ENCODE measurements at places on chromosomes 2 and 18.

DNA sequence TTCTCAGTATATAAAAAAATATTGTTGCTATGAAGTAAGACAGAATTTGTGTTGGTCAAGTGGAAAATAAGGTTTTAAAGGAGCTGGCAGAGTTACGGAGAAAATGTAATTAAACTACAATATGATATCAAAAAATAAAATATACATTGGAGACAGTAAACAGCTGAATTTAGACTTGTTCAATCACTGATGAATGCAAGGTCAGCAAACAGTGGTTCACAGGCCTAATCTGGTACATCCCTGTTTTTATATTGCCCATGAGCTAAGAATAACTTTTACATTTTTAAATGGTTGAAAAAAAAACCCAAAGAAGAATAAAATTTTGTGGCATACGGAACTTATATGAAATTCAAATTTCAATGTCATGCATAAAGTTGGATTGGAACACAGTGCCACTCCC, 131.0 kb upstream of the TRIB2 start:
- DNase-seq, result no peak

- no peak for DNase-seq
These were observed 67.7 kb downstream of the ZNF521 start for GRCh38 chr18:25284281-25284680.

DNA sequence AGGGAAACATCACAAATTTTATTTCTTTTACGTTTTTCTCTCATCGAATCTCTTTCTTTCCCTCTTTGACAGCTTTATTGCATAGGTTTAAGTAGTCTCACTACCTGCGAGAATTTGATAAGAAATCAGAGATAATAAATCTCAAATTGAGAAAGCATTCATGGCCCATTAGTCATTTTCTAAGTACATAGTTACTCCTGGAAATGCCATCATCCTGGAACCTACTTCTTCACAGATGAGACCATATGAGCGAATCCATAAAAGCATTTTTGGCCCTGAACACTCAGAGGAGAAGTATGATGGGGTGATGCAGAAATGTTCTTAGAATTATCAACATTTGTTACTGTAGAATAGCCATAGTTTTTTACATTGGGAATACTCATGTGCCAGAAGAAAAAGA, 138.0 kb upstream of the ARHGAP28 start:
- no peak for DNase-seq

- no peak for DNase-seq
These were observed 319.0 kb downstream of the STK39 start for GRCh38 chr2:167928434-167928833.

DNA sequence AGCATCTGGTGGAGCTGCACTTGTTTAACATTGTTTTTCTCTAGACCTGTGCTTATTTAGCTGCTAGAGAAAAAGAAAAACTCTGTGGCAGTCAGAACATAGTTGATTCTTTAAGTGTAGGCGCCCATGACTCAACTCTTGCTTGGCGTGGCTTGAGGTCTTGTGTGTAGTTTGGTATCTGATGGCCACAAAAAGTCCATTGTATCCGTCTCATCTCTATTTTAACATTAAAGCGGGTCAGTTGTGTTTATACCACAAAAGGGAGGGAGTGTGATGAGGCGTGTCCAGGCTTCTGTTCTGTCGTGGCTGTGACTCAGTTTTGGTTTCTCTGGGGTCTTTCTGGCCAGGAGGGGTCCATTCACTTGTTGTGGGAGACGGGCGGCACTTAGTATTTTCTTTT, 24.2 kb upstream of the UGT1A8 start:
- no peak for DNase-seq
